ENCODE measurements at places on chromosomes 4 and X.

DNA sequence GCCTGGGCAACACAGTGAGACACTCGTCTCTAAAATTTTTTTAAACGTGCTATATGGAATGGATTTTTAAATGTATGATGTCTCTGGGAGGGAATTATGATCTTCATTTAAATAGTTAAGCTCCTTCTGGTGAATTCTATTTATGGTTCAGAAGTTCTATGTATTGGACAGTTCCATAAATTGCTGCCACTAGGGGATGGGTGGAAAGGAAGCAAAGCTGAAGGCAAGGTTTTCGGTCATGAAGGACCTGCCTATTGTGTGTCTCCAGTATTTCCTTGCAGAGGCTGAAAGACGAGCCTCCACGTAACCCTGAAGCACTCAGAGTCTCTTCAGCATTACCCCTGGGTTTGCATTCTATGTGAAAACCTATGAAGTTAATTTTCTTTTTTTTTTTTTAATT, 451.5 kb upstream of the FAT1 start:
- no peak for DNase-seq

GRCh38 chrX:28670074-28670473, 82.8 kb downstream of the IL1RAPL1 start:
- no peak for DNase-seq

DNA sequence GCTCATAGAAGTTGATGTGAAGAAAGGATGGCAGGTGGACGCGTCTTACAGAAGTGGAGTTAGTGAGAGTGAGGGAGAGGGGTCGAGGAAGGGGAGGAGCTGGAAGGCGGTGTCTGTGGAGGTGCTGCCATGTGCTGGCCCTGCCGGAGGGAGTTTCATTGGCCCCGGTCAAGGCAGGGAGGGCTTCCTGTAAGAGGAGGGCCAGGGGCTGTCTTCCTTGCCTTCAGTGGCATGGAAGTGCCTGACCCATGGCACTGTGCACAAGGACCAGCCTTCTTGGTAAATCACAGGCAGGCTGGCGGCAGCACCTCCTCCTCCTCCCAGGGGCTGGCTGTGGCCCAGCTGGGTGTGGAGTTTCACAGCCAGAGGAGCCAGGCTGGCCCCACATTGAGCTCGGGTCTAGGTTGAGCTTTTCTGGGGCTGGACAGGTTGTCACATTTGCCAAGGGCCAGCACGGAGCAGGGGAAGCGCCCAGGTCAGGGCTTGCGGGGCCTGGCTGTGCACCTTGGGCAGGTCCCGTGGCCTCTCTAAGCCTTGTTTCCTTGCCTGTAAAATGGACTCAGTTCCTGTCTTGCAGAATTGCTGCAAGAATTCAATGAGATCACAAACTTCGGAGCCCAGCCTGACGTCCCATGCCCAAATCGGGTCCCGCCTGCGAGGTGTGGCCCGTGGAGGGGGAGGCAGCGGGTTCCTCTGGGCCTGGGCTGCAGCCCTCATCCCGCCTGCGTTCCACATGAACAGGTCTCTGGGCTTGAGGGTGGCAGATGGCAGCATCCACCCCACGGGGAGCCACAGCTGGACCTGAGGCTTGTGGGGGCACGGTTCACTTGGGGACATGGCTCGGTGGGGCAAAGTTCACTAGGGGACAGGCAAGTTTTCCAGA, 7.0 kb downstream of the HTRA3 start:
- no peak for DNase-seq

DNA sequence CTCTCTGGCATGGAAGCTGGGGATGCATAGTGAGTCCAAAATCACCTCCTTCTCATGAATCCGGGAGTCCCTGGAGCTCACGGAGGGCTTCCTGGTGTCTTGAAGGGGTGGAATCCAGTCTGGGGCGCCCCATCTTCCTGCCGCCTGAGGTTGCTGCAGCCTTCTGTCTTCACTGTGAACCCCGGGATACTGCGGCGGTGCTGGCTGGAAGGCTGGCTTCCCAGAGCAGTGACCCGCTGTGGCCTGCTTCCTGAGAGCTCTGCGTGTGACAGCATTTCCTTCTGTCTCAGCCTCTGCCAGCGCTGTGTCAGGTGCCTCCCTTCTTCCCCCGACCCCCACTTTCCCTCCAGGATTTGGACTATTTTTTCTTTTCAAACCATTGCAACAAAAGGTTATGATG, 98.8 kb upstream of the STOX2 start:
- no peak for DNase-seq

GRCh38 chr4:183074288-183074990, 24.6 kb upstream of the WWC2 start:
- DNase-seq, result no peak

DNA sequence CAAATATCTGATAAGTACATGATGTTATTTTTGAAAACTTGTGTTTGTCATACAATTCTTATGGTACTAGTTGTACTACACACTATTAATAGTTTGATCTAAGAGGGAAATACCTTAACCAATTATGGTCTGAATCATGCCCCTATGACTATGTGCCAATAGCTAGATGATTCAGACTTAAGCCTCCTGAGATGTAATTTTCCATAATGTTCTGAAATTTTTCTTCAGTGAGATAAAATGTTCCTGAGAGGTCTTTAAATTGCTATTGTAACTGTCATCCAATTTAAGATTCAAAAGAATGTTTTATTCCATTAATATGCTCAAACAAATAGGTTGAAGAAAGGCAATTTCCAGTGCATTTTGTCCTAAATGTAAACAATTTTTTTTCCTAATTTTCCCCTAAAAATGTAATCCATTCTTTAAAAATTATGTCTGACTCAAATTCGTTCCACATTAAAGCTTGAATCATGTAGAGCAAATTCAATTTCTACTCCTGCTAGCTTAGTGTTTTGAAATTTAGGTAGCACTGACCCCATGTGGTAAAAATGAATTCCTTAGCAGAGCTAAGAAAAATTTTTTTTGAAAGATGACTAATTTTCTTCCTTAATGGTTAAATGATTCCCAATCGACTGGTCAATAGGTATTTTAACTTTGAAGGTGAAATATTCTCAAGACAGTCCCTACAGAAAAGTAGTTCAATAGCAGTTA, 49.1 kb downstream of the APOOL start:
- peak; percentile 19 for DNase-seq

DNA sequence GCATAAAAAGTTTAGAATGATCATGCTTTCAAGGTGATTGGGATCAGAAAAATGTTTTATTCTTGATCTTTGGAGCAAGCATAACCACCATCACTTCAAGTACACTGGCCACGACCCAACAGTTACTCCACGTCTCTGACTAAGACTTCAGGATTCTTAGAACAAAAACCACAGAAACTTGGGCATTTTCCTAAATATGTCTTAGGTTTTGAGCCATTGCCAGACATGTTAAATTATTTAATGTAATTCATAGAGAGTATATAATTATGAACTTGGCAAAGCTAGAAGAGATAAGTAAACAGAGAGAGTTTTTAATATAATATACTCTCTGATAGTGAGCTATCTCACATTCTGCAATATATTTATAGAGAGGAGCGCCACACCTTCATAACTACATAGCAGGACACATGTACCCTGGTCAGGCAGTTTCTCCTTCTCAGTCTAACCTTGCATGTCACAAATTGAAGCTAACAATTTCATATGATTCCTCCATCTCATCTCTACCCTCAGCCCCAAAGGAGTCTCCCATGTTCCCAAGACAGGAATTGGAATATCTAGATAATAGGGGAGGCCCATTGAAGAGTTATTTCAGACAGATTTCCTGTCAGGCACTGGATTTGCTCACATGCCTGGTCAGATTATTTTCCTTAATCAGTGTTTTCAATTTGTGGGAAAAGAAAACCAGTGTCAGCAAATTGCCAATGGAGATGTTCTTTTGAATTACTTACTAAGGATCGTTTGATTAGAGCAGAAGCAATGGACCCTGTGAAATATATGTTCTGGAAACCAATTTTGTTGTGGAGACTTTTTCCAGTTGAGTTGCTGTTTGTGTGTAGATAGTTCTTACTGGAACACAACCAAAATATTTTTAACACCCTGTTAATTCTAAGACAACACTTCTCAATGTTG, 61.7 kb upstream of the GUCY1A1 start:
- no peak for DNase-seq

GRCh38 chrX:357035-357692, 29.5 kb downstream of the PPP2R3B start:
- DNase-seq, result no peak

DNA sequence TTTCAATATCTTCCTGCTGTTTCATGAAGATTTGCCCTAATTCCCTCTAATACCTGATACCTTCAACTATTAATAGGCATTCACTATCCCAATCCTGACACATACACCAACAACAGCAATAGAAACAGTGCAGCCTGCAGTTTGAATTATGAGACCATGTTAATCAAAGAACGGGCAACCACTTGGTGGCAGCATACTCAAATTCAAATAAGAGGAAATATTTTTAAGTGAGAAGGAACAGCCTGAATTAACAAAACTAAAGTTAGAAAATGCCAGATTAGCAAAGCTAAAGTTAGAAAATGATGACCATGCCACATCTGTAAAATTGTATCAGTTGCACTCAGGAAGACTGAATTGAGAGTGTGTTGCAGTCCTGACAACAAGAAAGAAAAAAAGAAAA, 204.9 kb downstream of the SMARCA1 start:
- DNase-seq, result peak; percentile 56

- DNase-seq, result no peak
These were observed 252.7 kb downstream of the OPHN1 start for GRCh38 chrX:68180579-68180978.

GRCh38 chrX:26470941-26471340, 255.0 kb downstream of the MAGEB5 start:
- DNase-seq, result no peak

Measured in suppressor macrophage treated with lipopolysaccharide for 1 hour (primary cell).